ENCODE measurements at places on chromosomes 5 and 9. TPM values are rescaled to one million over a fixed set of nuclear protein-coding genes. Genes with fewer than 3 reads are reported as not detected.

SUSD3 gene
- 0.72 TPM for total RNA-seq

MRNIP gene
- total RNA-seq = 19.2 TPM

CFAP77 gene
- not detected for total RNA-seq

RAI14 gene
- total RNA-seq = 27.1 TPM

PHF24 gene
- not detected for total RNA-seq

CHSY3 gene
- total RNA-seq = 4.0 TPM

PLAC8L1 gene
- 0.34 TPM for total RNA-seq

CYLC2 gene
- total RNA-seq = not detected

NDOR1 gene
- total RNA-seq = 30.1 TPM

LEAP2 gene
- 0.11 TPM for total RNA-seq

PCDHGB4 gene
- total RNA-seq = 2.0 TPM

ASB6 gene
- total RNA-seq = 34.0 TPM

SHLD3 gene
- total RNA-seq = 3.1 TPM

ZNF454 gene
- 1.4 TPM for total RNA-seq

HTR4 gene
- not detected for total RNA-seq

CANX gene
- total RNA-seq = 380 TPM

NFIL3 gene
- total RNA-seq = 6.4 TPM

SPEF2 gene
- 5.5 TPM for total RNA-seq

ZDHHC11B gene
- total RNA-seq = 0.05 TPM

PAEP gene
- total RNA-seq = 0.27 TPM

PSD2 gene
- total RNA-seq = not detected

MEGF10 gene
- 0.91 TPM for total RNA-seq

PCDHB15 gene
- total RNA-seq = 2.7 TPM

SH3PXD2B gene
- 10.3 TPM for total RNA-seq

QRFP gene
- total RNA-seq = not detected

SLC6A19 gene
- total RNA-seq = not detected

TOPORS gene
- 33.2 TPM for total RNA-seq

ZNF462 gene
- 26.3 TPM for total RNA-seq

ARID3C gene
- total RNA-seq = 0.11 TPM

RPL7A gene
- 2,460 TPM for total RNA-seq

DAB2IP gene
- total RNA-seq = 9.4 TPM

CCDC127 gene
- 2.7 TPM for total RNA-seq

GABRA1 gene
- not detected for total RNA-seq

DCANP1 gene
- not detected for total RNA-seq

DMRT1 gene
- total RNA-seq = not detected

IL7R gene
- 7.3 TPM for total RNA-seq

LRRTM2 gene
- 0.03 TPM for total RNA-seq

DBH gene
- not detected for total RNA-seq

ZCCHC10 gene
- total RNA-seq = 9.5 TPM

SLC36A2 gene
- not detected for total RNA-seq

CATSPER3 gene
- not detected for total RNA-seq

ADAMTS16 gene
- 3.7 TPM for total RNA-seq

SPINK13 gene
- not detected for total RNA-seq
